Muscle of leg (tissue), 16 donors: ENCODE measurements at places on chromosomes 12 and 14. TPM values are rescaled to one million over a fixed set of nuclear protein-coding genes. Genes with fewer than 3 reads are reported as not detected.

ZFYVE26 gene
- 12.9 TPM for total RNA-seq

TAS2R50 gene
- 1.6 TPM for total RNA-seq

TGM1 gene
- 0.71 TPM for total RNA-seq

ZDHHC22 gene
- total RNA-seq = 0.09 TPM

TPPP2 gene
- 0.44 TPM for total RNA-seq

KANSL2 gene
- total RNA-seq = 36.6 TPM

EID3 gene
- 2.7 TPM for total RNA-seq

SPX gene
- 12.9 TPM for total RNA-seq

LRTM2 gene
- 0.58 TPM for total RNA-seq

HOXC12 gene
- total RNA-seq = not detected

TMTC1 gene
- total RNA-seq = 34.7 TPM

KCNH3 gene
- total RNA-seq = 1.1 TPM

STAB2 gene
- total RNA-seq = 1.3 TPM

KHNYN gene
- total RNA-seq = 35.6 TPM

CPNE6 gene
- not detected for total RNA-seq

ATP2B1 gene
- 112 TPM for total RNA-seq

KRT71 gene
- total RNA-seq = not detected

RASAL1 gene
- total RNA-seq = 0.04 TPM

HOXC13 gene
- 0.04 TPM for total RNA-seq

COQ10A gene
- total RNA-seq = 18.9 TPM

RPL10L gene
- not detected for total RNA-seq

TBPL2 gene
- not detected for total RNA-seq

EFCAB11 gene
- 8.6 TPM for total RNA-seq

KRT76 gene
- not detected for total RNA-seq

MYF5 gene
- total RNA-seq = 31.1 TPM

MYG1 gene
- 47.5 TPM for total RNA-seq

SLCO1B3 gene
- not detected for total RNA-seq

IL31 gene
- total RNA-seq = not detected

MYH6 gene
- 0.66 TPM for total RNA-seq
